ENCODE measurements at places on chromosomes 4 and X.

GRCh38 chrX:108361316-108361715 lies 76.9 kb downstream of the COL4A6 start:
- no peak for DNase-seq

DNA sequence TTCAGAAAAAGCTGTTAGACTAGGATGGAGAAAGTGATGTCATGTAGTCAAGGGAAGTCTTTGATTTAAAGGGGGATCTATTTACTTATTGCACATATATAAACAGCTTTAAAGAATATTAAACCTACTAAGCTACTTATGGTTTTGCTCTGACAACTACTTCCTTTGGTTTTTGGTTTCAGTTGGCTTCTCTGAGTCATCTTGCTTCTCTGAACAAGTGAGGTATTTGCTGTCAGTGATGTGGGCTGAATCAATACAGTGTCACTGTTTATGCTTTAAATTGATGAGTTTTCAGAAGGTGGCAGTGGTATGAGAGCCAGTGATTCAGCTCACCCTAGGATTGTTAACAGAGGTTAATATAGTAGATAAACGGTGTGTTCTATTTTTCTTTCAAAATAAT lies 75.1 kb downstream of the CEP44 start:
- no peak for DNase-seq

DNA sequence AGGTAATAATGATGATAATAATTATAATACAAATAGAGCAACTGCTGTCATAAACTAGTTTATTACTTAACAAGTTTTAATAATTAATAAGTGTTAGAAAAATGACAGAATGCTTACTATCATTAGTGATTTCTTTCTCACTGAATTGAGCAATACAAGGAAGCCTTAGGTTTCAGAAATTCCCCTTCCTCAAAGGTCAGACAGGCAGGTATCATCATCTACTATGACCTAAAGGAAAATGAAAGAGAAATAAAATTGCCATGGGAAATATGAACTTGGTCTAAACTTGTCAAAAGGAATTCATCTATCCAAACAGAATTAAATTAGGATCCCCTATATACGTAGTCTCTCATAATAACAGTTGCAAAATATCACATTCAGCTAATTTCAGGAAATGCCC lies 56.3 kb upstream of the SLC7A11 start:
- DNase-seq, result no peak

DNA sequence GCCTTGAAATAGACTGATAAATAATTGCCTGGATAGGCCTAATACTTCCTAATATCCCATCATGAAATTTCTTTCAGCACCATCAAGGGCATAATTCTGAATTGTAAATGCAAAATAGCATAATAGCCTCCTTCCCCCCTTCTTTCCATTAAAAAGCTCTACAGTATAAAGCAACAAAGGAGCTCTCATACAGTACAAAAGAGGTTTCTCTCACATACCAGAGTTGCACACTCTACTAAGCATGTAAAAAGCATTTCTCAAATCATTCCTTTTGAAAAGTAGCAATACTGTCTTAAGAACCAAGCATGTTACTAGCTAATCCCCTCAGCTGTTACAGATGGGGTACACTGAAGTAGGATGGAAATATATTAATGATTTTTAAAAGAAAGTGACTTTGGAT lies 509.0 kb downstream of the KLHL13 start:
- no peak for DNase-seq

DNA sequence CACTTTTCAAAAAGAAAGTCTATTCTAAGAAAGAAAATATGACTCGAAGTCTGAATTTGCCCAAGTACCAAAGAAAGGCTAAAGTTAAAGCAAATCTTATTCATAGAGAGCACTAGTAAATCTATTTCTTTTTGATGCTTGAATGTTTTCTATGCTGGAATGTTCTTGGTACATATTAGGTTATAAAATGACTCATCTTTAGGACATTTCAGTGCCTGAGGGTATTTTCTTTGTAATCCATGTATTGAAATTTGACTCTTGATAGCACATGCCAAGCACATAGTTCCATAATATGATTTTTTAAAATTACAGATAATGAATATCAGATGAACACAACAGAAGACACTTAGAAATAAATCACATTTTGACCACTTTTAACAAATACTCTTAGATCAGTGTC lies 232.8 kb downstream of the TRIML1 start:
- DNase-seq, result no peak

DNA sequence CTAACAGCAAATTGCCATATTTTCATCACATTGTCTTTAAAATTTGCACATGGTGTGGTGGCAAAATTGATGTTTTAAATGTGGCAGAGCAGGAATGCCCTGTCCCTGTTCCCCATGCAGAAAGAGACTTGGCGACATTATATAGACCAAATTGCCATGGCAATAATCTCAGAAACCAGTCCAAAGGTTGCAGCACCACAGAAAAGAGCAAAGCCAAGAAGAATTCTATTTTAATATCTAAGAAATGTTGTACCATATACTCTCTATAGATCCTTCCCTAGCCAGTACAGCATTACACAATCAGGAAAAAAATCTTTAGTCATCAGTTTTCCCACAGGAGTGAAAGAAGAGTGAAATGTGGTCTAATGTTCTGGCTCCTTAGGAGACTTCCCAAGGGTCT lies 80.0 kb downstream of the UGT2B28 start:
- DNase-seq, result no peak

DNA sequence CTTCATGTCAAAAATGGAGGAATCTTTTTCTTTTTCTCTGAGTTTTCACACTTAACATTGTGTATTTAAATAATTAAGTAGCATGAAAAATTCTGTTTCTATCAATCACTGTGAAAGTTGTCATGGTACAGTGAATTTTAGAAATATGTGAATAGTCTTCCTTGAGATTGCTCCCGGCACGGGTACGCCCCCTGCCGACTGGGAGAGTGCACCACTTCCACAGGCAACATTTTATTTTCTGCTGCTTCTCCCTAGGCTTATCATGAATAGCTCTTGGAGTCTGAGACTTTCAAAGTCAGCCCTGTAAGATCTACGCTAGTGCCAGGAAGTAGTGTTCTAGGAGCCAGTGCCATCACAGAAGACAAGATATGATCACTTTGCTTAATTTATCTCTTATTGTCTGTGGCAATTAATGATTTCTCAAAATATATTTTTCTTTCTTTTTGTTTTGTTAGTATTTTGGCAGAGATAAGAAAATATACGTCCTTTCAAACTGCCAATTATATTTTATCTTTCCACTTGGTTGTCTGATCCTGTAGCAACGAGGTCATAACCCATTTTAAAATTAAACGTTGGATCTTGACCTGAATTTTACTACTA lies 763.8 kb upstream of the AADAT start:
- no peak for DNase-seq

DNA sequence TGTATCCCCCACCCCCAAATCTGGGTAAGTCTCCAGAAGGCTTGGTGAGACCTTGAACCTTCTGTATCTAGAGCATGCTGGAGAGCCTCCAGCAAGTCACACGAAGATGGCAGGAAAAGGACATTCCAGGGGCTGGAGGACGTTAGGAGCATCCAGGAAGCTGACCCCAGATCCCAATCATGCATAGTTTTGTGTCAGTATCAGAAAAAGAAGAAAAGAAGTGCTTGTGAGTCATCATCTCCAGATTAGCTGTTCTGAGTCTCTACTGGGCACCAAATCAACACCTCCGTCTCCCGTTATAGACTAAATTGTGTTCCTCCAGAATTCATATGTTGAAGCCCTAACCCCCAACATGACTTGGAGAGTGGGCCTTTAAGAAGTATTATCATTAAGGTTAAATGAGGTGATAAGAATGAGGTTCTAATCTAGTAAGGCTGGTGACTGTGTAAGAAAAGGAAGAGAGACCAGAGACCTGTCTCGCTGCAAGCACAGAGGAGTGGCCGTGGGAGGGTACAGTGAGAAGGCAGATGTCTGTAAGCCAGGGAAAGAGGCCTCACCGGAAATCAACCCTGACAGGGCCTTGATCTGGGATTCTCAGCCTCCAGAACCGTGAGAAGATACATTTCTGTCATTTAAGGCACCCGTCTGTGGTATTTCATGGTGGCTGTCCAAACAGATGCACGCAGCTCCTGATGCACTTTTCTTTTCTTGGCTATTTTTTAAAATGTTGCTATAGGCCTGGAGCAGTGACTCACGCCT lies 38.1 kb upstream of the CLDN24 start:
- DNase-seq, result no peak

GRCh38 chr4:1489639-1489995 lies 83.4 kb upstream of the NKX1-1 start:
- DNase-seq, result no peak

- DNase-seq, result no peak
Measured at GRCh38 chr4:131488772-131489171, 1660.3 kb upstream of the PCDH10 start.

DNA sequence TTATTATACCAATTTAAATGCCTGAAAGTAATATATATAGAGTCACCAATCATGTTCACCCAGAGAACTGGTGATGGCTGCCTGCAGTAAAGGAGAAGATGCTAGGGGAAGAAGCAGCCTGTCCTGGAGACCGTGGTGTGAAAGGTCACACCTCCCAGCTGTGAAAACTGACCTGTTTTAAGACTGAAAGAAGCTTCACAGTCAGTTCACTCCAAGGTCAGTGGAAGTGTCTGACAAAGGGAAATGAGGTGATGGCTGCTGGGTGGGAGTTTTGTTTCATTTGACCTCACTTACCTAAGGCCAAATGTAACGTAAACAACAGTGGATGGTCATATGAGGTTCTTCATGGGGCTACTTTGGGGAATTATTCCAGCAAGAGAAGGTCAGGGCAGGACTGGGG lies 352.1 kb upstream of the GATB start:
- DNase-seq, result no peak

- no peak for DNase-seq
Measured at GRCh38 chr4:20126906-20127305, 124.8 kb upstream of the SLIT2 start.

DNA sequence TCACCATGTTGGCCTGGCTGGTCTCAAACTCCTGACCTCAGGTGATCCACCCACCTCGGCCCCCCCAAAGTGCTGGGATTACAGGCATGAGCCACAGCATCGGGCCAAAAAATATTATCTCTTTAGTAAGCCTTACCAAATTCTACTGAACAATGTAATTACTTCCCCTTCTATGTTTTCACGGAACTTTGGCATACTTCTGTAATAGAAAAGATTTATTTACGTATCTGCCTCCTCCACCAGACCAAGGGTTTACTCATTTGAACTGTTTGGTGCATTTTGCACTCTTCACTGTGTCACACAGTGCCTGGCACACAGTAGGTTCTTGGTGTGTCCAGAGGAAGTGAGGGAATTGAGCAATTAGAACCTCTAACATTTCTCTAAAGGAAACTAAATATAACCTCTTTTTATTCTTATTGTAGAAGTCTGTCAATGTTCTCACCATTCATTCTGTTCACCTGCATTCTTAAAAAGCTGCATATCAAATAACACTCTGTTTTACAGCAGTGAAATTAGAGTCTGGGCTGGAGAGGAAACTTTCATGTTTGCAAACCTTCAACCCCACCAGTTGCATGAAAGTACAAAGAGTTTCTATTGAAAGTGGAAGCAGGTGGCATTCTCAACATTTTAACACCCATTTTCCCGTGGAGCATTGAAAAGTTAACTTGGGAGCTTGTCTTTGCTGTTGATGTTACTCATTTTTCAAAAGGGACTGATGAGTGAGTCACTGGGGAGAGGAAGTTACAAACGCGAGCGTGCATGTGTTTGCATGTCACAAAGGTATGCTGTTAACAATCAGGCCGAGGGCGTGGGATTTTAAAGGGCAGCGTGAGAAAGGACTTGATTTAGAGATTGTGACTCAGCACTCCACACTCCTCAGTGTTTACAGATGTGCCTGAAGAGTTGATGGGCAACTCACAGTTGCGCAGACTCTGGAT lies 314.1 kb downstream of the STK32B start:
- no peak for DNase-seq

DNA sequence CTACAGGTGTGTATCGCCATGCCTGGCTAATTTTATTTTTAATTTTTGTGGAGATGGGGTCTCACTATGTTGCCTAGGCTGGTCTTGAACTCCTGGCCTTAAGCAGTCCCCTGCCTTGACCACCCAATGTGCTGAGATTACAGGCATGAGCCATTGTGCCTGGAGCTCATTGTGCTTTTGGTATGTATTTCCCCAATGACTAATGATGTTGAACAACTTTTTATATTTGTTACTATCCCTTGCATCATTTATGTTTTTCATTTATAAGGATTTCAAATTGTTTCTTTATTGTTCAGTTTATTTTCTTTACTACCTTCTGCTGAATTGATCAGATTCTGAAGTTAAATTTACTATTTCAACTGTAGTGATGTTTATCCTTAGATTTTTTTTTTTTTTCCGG lies 199.7 kb downstream of the CEP135 start:
- DNase-seq, result no peak

DNA sequence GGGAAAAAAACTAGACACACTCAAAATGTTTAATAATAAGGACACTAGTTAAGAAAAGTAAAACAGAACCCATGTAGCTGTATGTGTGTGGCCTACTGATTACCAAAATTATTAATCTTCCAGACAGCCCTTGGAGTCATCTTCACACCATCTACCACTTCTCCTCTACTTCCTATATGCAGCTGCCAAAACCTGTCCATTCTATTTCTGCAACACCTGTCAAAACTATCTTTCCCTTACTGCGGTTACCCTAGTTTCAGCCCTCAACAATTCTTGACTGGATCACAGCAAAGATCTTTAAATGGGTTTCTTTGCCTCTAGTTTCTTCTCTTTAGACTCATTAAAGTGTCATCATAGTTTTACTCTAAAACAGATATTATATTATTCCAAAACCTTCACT lies 72.6 kb downstream of the GPR82 start:
- DNase-seq, result no peak

DNA sequence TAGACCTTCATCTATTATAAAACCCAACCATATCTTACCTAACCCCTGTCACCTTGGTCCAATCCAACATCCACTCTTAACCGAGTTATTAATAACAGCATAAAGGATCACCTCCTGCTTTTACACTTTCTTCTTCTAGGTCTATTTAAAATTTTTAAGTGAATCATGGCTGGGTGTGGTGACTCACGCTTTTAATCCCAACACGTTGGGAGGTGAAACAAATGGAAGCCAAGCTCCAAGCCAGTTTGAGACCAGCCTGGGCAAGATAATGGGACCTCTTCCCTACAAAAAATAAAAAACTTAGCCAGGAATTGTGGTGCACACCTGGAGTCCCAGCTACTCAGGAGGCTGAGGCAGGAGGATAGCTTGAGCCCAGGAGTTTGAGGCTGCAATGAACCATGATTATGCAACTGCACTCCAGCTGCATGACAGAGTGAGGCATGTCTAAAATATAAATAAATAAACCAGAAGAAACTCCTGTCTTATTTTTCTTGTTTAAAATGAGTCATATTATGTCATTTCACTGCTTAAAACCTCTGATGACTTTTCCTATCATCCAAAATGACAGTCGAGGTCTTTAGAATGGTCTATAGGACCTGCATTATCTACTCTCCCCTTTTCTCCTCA lies 188.4 kb downstream of the GASK1B start:
- no peak for DNase-seq

- DNase-seq, result no peak
Measured at GRCh38 chr4:187433141-187433540, 562.4 kb upstream of the ZFP42 start.

Data from stimulated activated CD8-positive, alpha-beta memory T cell treated with anti-CD3 and anti-CD28 coated beads, Interleukin-15, amount 100 ng/mL, for 24 hours (primary cell).